Osteocyte (in vitro differentiated cells): ENCODE measurements at places on chromosomes 16 and 17. TPM values are rescaled to one million over a fixed set of nuclear protein-coding genes. Genes with fewer than 3 reads are reported as not detected.

GRCh38 chr17:41394254-41394996, 3.0 kb downstream of the KRT31 start:
- no peaks in the 10 kb centered on the region for H3K36me3 ChIP-seq
- no peak for DNase-seq
- H3K4me1 ChIP-seq = peaks cover 9% of the 10 kb centered on the region
- H3K27ac ChIP-seq = no peak overlapping the region

Gene PRSS21
- total RNA-seq = not detected in 2 replicates

Gene DNAJC7
- total RNA-seq = 73.9 and 92.8 TPM in 2 replicates

DNA sequence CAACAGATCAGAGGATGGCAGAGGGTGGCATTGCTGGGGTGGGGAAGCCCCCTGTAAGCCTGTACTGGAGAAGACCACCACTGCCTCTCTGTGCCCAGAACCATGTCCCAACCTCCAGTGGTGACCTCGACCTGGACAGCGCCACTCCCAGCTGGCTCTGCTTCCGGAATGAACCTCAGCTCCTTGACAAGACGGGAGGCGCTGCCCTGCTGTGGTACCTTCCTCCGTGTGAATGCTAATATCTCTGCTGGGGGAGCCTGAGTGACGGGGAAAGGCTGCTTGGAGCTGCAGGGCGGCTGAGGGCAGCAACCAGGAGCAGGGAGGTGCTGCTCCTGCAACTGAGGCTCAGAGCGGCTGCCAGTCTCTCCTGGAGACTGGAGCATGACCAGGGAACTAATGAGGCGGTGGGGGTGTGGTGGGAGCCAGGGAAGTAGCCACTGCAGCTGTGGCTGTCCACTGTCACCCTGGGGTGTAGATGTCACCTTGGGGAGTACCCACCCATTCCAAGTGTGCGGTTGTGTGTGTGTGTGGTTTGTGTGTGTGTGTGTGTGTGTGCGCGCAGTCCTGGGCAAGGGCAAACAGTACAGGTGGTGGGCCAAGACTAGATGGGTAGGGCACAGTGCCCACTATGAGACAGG, 6.2 kb downstream of the PRCD start:
- peaks cover 2% of the 10 kb centered on the region for H3K36me3 ChIP-seq
- H3K4me1 ChIP-seq = peaks cover 21% of the 10 kb centered on the region
- H3K4me3 ChIP-seq = no peak overlapping the region
- no peaks in the 10 kb centered on the region for H3K27me3 ChIP-seq
- no peak overlapping the region for H3K27ac ChIP-seq

Gene TP53TG3B
- total RNA-seq = not detected in 2 replicates

GRCh38 chr17:48295362-48296288, 134.4 kb downstream of the SKAP1 start:
- no peaks in the 10 kb centered on the region for H3K36me3 ChIP-seq
- no peak overlapping the region for H3K4me3 ChIP-seq
- no peaks in the 10 kb centered on the region for H3K4me1 ChIP-seq
- no peak overlapping the region for H3K27ac ChIP-seq
- no peak for DNase-seq

Gene KCNH6
- total RNA-seq = not detected in 2 replicates

- no peak overlapping the region for H3K4me3 ChIP-seq
- H3K4me1 ChIP-seq = peaks cover 29% of the 10 kb centered on the region
- no peaks in the 10 kb centered on the region for H3K36me3 ChIP-seq
- no peak for DNase-seq
- H3K27me3 ChIP-seq = peaks cover 32% of the 10 kb centered on the region
- H3K27ac ChIP-seq = no peak overlapping the region
Observed at GRCh38 chr16:49928176-49929041, 72.5 kb upstream of the ZNF423 start.

DNA sequence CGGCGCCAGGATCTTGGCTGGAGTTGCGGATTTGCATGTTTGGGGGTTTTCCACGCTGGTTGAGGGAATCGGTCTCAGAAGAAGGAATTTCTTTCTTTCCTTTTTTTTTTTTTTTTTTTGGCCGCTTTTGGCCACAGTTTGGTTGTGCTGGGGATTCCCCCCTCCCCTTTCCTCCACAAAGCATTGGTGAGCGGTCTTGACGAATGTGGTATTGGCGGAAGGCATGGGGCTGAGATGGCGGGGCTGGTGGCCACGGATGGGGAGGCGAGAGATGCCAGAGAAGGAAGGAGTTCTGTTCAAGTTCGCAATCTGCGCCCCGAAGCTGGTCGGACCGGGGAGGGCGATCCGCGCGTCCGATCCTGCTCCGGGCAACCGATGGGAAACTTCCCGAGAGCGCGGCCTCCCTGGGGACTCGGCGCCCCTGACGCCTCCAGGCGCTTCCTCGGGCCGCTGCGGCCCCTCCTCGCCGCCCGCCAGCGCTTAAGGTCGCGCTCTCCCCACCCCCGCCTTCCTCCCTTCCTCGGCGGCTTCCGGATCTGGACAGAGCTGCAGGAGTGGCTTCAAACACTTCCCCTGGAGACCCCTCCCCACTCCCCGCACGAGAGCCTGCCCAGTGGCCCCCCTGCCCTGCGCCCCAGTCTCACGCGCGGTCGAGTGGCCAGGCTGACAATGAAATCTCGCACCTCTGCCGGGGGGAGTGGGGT, 43.2 kb downstream of the RAI1 start:
- no peaks in the 10 kb centered on the region for H3K36me3 ChIP-seq
- H3K4me3 ChIP-seq = peak overlapping the region; percentile 91
- no peak for DNase-seq
- H3K4me1 ChIP-seq = peaks cover 60% of the 10 kb centered on the region
- peak overlapping the region; percentile 82 for H3K27ac ChIP-seq
- H3K27me3 ChIP-seq = no peaks in the 10 kb centered on the region

- H3K4me1 ChIP-seq = peaks cover 14% of the 10 kb centered on the region
- no peak overlapping the region for H3K4me3 ChIP-seq
- peaks cover 57% of the 10 kb centered on the region for H3K27me3 ChIP-seq
- no peak overlapping the region for H3K27ac ChIP-seq
- no peak for DNase-seq
Observed at GRCh38 chr17:8057691-8058114, 18.8 kb downstream of the ALOX15B start.

Gene SCGB1C2
- not detected in 2 replicates for total RNA-seq
